GM12891 (cell line): ENCODE measurements at places on chromosomes 11 and 22.
A peak's percentile ranks its signal among the peaks of the same experiment; 100 is the strongest.

DNA sequence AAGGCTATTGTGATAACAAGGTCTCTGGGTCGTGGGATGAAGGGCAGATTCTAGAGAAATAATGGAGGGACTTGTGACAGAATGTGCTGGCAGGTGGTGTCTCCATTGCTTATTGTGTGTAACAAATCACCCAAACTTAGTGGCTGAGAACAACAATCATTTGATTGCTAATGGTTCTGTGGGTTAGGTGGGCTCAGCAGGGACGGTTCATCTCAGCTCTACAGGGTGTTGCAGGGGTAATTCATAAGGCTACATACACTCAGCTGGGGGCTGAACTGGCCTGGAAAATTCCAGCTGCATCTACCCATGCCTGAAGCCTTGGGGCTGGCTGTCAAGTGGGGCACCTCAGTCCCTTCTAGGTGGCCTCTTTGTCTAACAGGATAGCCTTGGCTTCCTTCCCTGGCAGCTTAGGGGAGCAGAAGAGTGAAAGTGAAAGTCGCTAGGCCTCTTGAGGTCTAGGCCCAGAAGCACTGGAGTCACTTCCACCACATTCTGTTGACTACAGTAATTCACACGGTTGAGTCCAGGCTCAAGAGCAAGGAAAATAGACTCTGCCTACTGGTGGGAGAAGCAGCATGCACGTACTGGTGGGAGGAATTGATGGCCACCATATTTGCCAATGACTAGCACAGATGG lies 308.9 kb downstream of the MN1 start:
- DNase-seq, result no peak

GRCh38 chr11:49377978-49378377 lies 169.6 kb upstream of the FOLH1 start:
- no peak for DNase-seq

- peak; percentile 69 for DNase-seq
These were observed 5.2 kb upstream of the BID start for GRCh38 chr22:17779286-17780115.

DNA sequence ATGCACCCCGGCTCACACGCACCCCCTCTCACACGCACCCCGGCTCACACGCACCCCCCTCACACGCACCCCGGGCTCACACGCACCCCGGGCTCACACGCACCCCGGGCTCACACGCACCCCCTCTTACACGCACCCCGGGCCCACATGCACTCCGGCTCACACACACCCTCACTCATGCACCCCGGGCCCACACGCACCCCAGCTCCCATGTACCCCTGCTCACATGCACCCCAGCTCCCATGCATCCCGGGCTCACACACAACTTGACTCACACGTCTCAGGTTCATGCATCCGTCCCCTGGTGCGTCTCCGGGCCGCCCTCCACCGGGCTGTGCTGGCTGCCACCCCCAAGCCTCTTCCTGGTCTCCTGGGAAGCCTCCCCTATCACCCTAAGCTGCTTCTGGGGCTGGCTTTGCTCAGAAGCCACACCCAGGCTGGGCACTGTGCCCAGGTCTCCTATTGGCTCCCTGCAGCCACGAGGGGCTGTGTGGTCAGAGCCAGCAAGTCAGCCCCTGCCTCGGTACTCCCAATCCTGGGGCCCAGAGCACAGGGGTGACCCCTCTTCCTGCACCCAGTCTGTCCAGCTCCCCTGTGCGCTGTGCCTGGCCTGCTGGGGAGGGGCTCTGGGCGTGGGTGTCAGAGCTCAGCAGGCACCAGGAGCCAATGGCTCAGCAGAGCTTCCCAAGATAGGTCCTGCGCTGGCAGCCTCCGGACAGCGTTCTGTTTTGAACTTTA lies 16.9 kb downstream of the TSPAN4 start:
- no peak for DNase-seq
